ENCODE measurements at places on chromosomes 12 and 14.

DNA sequence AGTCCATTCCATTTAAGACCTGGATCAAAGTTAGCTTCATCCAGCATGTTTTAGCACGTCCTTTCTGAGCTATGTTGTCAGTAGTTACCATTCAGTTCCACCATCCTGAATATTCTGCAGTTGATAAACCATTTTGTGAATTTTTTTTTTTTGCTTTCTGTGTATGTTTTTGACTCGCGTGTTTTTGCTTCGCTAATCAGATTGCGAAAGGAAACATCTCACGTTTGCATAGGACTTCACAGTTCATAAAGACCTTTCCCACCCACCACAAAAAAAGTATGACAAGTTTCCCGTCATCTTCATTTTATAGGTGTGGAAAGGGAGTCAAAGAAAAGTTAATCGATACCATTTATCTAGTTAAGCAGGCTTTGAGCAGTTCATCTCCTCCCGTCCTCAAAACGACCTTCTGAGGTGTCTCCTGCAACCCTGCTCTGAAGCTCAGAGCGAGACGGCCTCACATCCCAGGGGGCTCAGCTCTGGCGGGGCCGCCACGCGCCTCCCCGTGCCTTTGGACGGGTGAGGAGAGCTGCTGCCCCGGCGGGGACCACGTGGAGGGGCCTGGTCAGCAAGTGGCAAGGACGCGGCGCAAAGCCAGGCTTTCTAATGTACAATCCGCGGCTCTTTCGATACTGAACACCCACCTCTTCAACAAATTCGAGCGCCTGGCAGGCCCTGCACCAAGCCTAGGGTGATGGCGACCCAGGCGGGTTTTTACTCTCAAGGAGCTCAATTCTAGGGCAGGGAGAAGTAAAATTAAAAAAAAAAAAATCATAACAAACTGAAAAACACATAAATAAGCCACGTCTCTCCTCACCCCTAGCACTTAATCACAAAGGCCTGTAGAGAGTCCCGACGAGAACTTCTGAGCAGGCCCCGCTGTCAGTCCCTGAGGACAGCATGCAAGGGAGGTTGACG, 988 bp upstream of the TMEM263 start:
- no peak for DNase-seq

GRCh38 chr12:30622509-30622908, 73.2 kb downstream of the IPO8 start:
- DNase-seq, result peak; percentile 13

DNA sequence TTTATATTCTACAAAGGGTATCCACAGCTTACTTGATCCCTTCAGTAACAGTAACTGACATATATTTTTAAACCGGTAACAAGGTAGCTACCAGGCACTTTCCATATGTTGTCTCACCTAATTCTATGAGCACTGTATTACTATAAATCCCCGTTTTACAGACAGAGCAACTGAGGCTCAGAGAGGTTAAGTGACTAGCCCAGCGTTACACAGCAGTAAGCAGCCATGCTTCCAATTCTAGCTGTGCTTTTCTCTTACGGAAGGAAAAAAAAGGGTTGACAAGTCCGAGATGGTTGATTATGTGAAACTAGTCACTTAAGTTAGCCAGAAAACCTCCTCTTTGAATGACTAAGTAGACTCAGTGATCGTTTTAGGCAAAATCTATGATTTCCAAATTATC, 187.3 kb upstream of the LHX5 start:
- DNase-seq, result no peak

DNA sequence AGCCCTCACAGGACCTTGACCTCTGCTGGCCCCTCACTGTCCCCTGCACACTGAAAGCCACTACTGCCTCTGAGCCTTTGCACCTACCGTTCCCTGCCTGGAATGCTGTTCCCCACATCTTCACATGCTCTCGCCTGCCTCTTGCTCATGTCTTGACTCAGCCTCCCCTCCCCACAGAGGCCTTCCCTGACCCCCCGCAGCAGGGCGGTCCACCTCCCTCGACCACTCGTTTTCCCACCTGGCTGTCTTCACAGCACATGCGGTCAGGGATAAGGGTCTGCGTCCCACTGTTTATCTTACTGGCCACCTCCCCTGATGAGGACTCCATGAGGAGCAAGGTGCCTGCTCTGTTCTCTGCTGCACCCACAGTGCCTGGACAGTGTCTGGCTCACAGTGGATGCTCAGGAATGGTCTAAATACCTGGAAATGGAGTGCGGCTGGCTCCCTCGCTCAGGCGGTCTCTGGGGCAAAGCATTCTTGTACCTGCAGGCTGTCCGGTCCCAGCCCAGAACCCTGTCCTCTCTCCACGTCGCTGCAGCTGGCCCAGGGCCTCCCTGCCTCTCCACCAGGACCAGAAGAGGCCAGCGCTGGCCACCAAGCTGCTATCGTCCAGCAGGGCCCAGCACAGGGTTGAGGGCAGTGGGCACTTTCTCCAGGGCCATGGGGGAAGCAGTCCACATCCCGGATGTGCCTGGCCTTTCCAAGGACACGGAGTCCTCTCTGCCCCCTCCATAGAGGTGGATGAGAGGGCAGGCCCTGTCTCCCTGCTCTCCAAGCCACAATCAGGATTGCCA, 107.4 kb downstream of the NCOR2 start:
- no peak for DNase-seq

- no peak for DNase-seq
Observed at GRCh38 chr12:20620261-20620660, 74.9 kb upstream of the SLCO1C1 start.

GRCh38 chr14:28143316-28143715, 623.3 kb upstream of the FOXG1 start:
- DNase-seq, result no peak

DNA sequence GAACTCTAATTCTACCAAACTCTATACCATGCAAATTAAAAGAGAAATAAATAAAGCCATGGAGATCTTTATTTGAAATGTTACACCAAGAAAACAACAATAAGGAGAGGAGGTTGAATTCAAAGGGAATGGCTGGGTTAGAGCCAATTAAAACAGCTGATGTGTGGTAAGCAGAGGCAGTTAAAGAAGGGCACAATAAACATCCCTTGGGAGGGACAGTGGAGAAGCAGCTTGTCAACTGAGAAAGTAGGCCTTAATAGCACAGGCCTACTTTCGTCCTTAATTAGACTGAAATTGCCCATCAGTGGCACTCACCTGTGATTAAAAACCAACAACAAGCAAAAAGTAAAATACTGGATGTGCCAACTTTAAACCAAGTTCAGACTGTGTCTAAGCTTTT, 16.3 kb upstream of the NAV3 start:
- DNase-seq, result no peak

GRCh38 chr14:56751471-56751870, 58.8 kb downstream of the OTX2 start:
- peak; percentile 4 for DNase-seq

GRCh38 chr12:124769163-124769530, 94.5 kb downstream of the SCARB1 start:
- DNase-seq, result peak; percentile 42

- no peak for DNase-seq
Observed at GRCh38 chr14:61332658-61333029, 11.3 kb downstream of the PRKCH start.

- DNase-seq, result peak; percentile 43
Observed at GRCh38 chr12:54526812-54527630, 22.4 kb upstream of the PDE1B start.

DNA sequence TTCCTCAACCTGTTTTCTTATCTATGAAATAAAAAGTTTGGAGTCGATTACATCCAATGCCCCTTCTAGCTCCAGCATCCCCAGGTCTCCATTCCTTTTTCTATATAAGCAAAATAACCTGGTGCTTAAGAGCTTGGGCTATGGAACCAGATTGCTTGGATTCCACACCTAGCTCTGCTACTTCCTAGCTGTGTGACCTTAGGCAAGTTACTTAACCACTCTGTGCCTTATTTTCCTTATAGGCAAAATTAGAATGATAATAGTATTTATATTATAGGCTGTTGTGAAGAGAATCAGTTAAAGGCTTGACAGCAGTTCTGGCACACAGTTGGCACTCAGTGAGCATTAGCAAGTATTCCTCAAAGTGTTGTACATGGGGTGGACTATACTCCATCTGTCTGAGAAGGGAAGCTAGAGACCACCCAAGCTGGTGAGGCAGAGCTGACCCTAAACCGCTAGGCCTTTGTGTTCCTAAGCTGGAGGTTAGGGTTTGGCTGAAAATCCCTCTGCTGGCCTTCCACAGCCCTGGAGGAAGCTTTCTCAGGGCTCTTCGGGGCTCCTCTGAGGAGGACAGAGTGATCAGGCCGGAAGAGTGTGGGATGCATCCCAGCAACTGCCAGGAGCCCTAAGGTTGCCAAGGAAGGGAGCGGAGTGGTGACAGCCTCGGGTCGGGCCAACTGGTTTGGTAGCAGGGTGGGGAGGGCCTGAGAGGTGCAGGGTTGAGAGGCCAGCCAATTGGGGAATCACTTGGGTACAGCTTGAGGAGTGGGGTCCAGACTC, 6.0 kb upstream of the KRT4 start:
- no peak for DNase-seq

DNA sequence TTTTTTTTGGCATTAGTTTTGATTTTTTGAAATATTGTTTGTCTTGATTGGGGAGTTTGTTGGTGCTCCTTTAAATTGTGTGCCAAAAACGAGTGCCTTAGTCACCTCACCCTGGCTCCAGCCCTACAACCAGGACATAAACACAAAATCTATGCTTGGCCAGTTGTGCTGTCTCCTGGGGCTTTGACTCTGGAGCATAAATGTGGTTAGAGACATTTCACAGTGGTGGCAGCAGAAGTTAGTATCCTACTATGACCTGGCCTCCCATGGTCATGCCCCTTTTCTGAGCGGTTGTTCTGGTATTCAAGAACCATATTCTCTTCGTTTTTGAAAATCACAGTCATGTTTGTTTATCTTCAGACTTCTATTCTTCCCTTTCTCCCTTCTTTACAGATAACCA, 70.7 kb upstream of the PSMA6 start:
- DNase-seq, result no peak

GRCh38 chr14:102462391-102462790, 47.2 kb downstream of the ANKRD9 start:
- DNase-seq, result no peak

- no peak for DNase-seq
Observed at GRCh38 chr12:75389706-75390105, 1.2 kb upstream of the GLIPR1L2 start.

DNA sequence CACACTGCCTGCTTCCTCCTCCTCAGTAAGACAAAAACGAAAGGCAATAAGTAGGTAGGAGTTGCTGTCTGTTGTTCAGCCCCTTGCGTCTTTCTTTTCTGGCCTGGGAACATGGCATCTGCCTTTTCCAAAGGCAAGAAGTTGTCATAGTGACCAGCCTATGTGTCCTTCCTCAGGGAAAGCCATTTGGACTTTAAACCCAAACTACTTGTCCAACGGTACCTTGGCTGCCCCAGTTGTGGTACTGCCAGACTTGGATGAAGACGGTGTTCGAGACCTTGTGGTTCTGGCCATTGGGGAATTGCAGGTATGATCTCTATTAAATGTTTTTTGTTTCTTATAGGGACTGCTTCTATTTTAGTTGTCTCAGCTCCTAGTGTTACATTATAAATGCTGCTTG, 18.5 kb downstream of the FAM234B start:
- no peak for DNase-seq

GRCh38 chr12:73935817-73936216, 601.8 kb upstream of the ATXN7L3B start:
- DNase-seq, result no peak

DNA sequence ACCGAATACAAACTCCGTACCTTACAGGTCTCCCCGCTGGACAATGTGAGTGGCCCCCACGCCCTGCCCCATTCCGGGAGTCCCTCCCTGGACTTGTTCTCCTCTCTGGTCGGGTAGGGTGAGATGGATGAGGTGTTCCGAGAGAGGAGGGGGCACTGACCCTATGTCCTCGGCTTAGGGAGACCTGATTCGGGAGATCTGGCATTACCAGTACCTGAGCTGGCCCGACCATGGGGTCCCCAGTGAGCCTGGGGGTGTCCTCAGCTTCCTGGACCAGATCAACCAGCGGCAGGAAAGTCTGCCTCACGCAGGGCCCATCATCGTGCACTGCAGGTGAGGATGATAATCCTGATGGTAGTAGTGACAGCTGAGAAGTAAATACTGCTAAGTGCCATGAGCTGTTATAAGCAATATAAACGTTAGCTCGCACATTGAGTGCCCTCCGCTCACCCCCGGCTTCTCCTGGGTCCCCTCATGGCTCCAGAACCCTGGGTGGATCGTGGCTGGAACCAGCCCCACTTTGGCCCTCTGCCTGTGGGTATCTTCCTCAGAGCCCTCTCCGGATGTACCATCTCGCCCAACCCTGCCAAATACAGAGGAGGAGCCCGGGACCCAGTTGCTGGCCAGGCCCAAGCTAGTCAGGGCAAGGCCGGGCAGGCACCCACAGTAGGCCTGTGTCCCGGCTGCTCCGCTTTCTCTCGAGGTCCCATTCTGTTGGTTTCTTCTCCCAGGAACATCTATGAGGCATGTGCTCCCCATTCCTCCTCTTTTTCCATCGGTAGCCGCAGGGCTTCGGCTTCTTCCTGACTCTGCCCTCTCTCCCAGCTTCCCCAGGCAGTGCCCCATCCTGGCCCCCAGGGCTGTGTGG, 6.8 kb downstream of the PTPN6 start:
- DNase-seq, result no peak

- DNase-seq, result no peak
Observed at GRCh38 chr14:69097974-69098373, 54.9 kb downstream of the DCAF5 start.

DNA sequence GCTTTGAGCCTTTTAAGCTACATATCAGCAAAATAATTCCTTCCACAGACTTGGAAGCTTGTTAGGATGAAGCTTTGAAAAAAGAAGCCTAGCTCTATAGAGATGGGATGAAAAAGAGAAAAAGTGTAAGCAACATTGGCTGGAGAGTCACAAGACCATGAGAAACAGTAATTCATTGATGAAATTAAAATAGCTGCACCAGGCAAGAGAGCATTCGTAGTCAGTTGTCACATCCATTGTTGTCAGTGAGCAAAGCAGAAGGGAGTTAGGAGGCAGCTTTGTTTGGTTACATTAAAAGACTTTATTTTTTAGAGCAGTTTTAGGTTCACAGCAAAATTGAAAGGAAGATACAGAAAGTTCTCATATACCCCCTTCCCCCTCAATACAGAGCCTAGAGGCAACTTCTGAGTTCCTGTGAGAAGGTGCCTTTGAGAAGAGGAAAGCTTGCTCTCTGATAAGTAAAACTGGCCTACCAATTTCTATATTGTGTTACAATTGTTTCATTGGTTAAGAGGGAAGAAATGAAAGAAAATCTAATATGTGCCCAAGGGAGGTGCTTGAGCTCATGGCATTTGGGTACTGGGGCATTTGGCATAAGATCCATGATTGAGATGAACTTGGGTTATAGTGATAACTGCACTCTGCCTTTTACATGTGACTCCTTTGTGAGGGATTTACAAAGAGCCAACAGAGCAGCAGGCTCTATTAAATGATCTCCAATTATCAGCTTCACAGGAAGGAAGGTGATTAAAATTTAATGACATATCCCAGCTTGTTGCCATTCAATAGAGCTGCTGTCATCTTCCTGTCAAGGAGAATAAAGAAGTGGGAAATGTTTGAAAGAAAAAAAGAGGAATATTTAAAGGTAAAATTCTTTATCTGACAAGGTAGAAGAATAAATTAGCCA, 361.3 kb upstream of the TMTC1 start:
- no peak for DNase-seq

DNA sequence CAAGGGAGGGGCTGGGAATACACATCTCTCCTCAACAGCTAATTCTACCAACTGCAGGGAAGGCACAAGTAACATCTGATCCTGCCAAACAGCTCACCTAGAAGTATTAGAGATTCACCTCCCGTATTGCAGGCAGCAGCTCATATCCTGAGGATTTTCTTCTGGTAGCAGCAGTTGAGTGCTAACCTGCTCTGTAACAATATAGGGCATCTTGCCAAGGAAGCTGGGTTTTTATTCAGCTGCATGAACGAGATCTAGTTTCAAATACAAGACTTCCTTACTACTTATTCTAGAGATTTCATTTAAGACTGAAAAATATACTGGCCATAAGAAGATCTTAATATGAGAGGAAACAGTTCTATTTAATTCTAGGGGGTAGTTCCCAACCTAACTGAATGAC, 261.4 kb upstream of the USP15 start:
- DNase-seq, result no peak
